ENCODE measurements at places on chromosomes 1 and 21.
A peak's percentile ranks its signal among the peaks of the same experiment; 100 is the strongest.

GRCh38 chr1:202210385-202210784 is 16.8 kb downstream of the LGR6 start:
- DNase-seq: no peak
- no peak overlapping the region for H3K27ac ChIP-seq
- H3K4me3 ChIP-seq: no peak overlapping the region
- H3K4me1 ChIP-seq: no peaks in the 10 kb centered on the region

DNA sequence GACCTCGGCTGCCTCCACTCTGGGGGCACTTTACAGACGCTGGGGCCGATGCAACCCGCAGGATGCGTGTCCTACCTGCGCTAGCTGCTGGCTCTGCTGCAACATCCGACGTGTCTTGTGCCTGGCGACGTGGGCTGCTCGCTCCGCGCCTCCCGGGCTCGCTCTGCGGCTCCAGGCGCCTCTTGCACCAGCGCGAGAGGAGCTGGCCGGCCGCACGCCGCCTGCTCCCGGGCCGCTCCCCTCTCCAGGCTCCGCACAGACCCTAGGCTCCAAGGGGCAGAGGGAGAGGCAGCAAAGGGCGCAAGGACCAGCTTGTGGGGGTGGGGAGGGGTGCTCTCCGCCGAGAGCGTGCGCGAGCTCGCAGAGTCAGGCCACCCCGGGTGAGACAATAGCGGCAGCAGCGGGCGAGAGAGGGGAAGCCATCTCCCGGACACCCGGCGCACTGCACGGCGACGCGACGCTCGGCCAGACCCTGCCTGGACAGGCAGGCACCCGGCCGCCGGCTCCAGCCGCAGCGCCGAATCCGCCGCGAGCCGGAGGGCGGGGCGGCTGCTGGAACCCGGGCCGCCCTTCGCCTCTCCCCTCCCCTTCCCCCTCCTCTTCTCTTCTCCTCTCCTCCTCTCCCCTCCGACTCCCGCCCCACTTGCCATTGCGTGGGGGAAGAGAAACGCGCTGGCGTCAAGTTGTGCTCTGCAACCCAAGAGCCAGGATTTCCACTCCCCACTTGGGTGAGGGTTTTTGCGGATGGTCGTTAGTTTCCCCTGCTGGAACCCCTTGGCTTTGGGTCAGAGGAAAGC is at the start of gene PIK3C2B:
TSS of gene PIK3C2B (minus strand) at position 525 of the 797 bp plus-strand sequence. CDS start 25,003 bp downstream, outside the sequence.
- H3K27ac ChIP-seq: peak within 1 kb of the TSS; percentile 87
- H3K4me3 ChIP-seq: peak within 1 kb of the TSS; percentile 72

GRCh38 chr1:40383095-40383487 is 9.6 kb downstream of the SMAP2 start:
- DNase-seq: no peak
- no peaks in the 10 kb centered on the region for H3K27me3 ChIP-seq
- no peak overlapping the region for H3K4me3 ChIP-seq
- H3K27ac ChIP-seq: peak overlapping the region; percentile 72
- H3K36me3 ChIP-seq: no peaks in the 10 kb centered on the region
- H3K4me1 ChIP-seq: no peaks in the 10 kb centered on the region

- H3K27me3 ChIP-seq: no peaks in the 10 kb centered on the region
- H3K4me3 ChIP-seq: peak overlapping the region; percentile 80
- peak overlapping the region; percentile 100 for H3K27ac ChIP-seq
- no peaks in the 10 kb centered on the region for H3K36me3 ChIP-seq
- peaks cover 8% of the 10 kb centered on the region for H3K4me1 ChIP-seq
- peak; percentile 90 for DNase-seq
Measured at GRCh38 chr1:29124366-29125236, 898 bp upstream of the TMEM200B start.

GRCh38 chr1:27116697-27117096 is 38.2 kb downstream of the SLC9A1 start:
- H3K4me3 ChIP-seq: no peak overlapping the region
- H3K36me3 ChIP-seq: no peaks in the 10 kb centered on the region
- no peak for DNase-seq
- peak overlapping the region; percentile 85 for H3K27ac ChIP-seq
- peaks cover 18% of the 10 kb centered on the region for H3K4me1 ChIP-seq
- no peaks in the 10 kb centered on the region for H3K27me3 ChIP-seq

GRCh38 chr21:40173816-40174215 is 306.6 kb downstream of the PCP4 start:
- no peaks in the 10 kb centered on the region for H3K4me1 ChIP-seq
- no peak overlapping the region for H3K4me3 ChIP-seq
- no peaks in the 10 kb centered on the region for H3K36me3 ChIP-seq
- no peak for DNase-seq
- H3K27me3 ChIP-seq: no peaks in the 10 kb centered on the region

GRCh38 chr1:243819438-243819839 is 30.6 kb downstream of the AKT3 start:
- DNase-seq: no peak
- H3K27me3 ChIP-seq: no peaks in the 10 kb centered on the region
- no peak overlapping the region for H3K4me3 ChIP-seq
- no peaks in the 10 kb centered on the region for H3K4me1 ChIP-seq
- H3K27ac ChIP-seq: no peak overlapping the region

DNA sequence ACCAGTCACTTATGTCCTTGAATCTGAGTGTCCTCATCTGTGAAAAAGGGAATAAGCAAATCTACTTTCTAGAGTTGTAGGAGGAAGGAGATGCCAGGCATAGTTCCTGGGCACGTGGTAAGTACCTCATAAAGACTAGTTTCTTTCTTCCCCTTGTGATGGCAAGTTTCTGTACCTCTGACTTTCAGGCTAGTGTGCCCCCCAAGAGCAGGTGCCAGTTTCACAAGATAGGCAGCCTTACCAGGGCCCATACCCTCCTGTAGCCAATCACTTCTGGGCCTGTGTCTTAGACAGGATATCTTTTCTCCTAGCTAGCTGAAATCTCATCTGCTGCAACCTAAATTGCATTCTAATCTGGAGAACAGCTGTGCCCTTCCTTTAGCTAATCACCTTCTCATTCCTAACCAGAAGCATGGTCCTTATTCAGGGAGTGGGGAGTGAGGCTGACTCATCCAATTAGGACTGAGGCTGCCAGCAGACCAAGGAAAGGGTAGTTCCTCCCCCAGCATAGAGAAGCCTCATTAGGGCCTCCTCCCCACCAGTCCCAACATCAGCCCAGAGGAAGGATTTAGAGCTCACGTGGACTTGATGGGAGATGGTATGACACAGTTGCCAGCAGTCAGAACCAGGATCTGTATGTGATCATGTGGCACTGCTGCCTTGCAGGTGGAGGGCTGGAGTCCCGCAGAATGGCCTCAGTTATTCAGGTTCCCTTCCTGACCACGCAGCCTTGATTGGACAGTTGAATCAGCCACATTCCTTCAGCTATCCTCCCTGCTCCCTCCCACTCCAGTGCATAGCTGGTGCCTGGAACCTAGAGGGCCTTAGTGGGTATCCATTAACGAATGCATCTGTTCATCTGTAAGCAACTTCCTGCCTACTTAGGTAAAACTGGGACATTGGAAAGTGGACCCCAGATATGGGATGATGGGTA is 7.9 kb downstream of the KLHDC8A start:
- H3K36me3 ChIP-seq: no peaks in the 10 kb centered on the region
- no peak overlapping the region for H3K27ac ChIP-seq
- DNase-seq: no peak
- H3K27me3 ChIP-seq: peaks cover 5% of the 10 kb centered on the region
- peaks cover 6% of the 10 kb centered on the region for H3K4me1 ChIP-seq

DNA sequence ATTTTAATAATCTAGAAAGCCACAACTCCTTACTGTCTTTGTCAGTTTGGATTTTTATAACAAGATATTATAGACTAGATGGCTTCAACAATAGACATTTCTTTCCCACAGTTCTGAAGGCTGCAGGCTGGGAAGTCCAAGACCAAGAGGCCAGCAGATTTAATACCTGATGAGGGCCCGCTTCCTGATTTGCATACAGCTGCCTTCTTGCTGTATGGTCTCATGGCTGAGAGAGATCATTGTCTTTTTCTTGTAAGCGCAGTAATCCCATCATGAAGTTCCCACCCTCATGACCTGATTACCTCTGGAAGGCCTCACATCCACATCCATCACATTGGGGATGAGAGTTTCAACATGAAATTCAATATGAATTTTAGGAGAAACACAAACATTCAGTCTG is 9.8 kb downstream of the RPS6KC1 start:
- no peaks in the 10 kb centered on the region for H3K36me3 ChIP-seq
- DNase-seq: no peak
- no peaks in the 10 kb centered on the region for H3K4me1 ChIP-seq
- H3K27me3 ChIP-seq: no peaks in the 10 kb centered on the region
- no peak overlapping the region for H3K27ac ChIP-seq

GRCh38 chr1:34983700-34984355 is 1.3 kb downstream of the TMEM35B start:
- no peaks in the 10 kb centered on the region for H3K36me3 ChIP-seq
- H3K4me1 ChIP-seq: peaks cover 7% of the 10 kb centered on the region
- H3K27me3 ChIP-seq: no peaks in the 10 kb centered on the region
- H3K27ac ChIP-seq: peak overlapping the region; percentile 97
- no peak for DNase-seq
- peak overlapping the region; percentile 86 for H3K4me3 ChIP-seq

GRCh38 chr1:220747437-220748088 is 559 bp upstream of the MTARC2 start:
- H3K27me3 ChIP-seq: no peaks in the 10 kb centered on the region
- no peak for DNase-seq
- H3K4me1 ChIP-seq: no peaks in the 10 kb centered on the region
- peak overlapping the region; percentile 41 for H3K4me3 ChIP-seq
- peak overlapping the region; percentile 73 for H3K27ac ChIP-seq

- H3K4me3 ChIP-seq: no peak overlapping the region
- no peaks in the 10 kb centered on the region for H3K4me1 ChIP-seq
- no peaks in the 10 kb centered on the region for H3K36me3 ChIP-seq
- no peak overlapping the region for H3K27ac ChIP-seq
Measured at GRCh38 chr21:34618941-34619340, 4.0 kb upstream of the RCAN1 start.

- H3K27me3 ChIP-seq: no peaks in the 10 kb centered on the region
- H3K4me3 ChIP-seq: no peak overlapping the region
- no peak for DNase-seq
- H3K36me3 ChIP-seq: no peaks in the 10 kb centered on the region
- peak overlapping the region; percentile 18 for H3K27ac ChIP-seq
Measured at GRCh38 chr1:172293429-172293828, 127.1 kb upstream of the C1orf105 start.

- no peaks in the 10 kb centered on the region for H3K4me1 ChIP-seq
- no peaks in the 10 kb centered on the region for H3K36me3 ChIP-seq
- H3K27ac ChIP-seq: no peak overlapping the region
- H3K4me3 ChIP-seq: no peak overlapping the region
- no peak for DNase-seq
- no peaks in the 10 kb centered on the region for H3K27me3 ChIP-seq
Measured at GRCh38 chr1:211703812-211704537, 28.6 kb upstream of the NEK2 start.

GRCh38 chr1:228058949-228059633 is 23.4 kb upstream of the ARF1 start:
- H3K36me3 ChIP-seq: no peaks in the 10 kb centered on the region
- H3K4me3 ChIP-seq: no peak overlapping the region
- H3K27me3 ChIP-seq: peaks cover 18% of the 10 kb centered on the region
- H3K27ac ChIP-seq: no peak overlapping the region

- no peaks in the 10 kb centered on the region for H3K4me1 ChIP-seq
- H3K4me3 ChIP-seq: no peak overlapping the region
- H3K27me3 ChIP-seq: no peaks in the 10 kb centered on the region
- DNase-seq: peak; percentile 5
- no peak overlapping the region for H3K27ac ChIP-seq
Measured at GRCh38 chr1:3004285-3005205, 16.7 kb upstream of the ACTRT2 start.

GRCh38 chr1:29684141-29684540 is 447.8 kb downstream of the PTPRU start:
- DNase-seq: no peak
- no peaks in the 10 kb centered on the region for H3K36me3 ChIP-seq
- H3K27ac ChIP-seq: no peak overlapping the region
- no peaks in the 10 kb centered on the region for H3K4me1 ChIP-seq
- no peak overlapping the region for H3K4me3 ChIP-seq

- DNase-seq: no peak
- no peak overlapping the region for H3K27ac ChIP-seq
- no peaks in the 10 kb centered on the region for H3K4me1 ChIP-seq
- H3K4me3 ChIP-seq: no peak overlapping the region
Measured at GRCh38 chr21:46569081-46569480, 35.8 kb downstream of the S100B start.

GRCh38 chr1:207405814-207406213 is 48.3 kb upstream of the CR2 start:
- DNase-seq: no peak
- H3K27ac ChIP-seq: no peak overlapping the region
- H3K27me3 ChIP-seq: no peaks in the 10 kb centered on the region

DNA sequence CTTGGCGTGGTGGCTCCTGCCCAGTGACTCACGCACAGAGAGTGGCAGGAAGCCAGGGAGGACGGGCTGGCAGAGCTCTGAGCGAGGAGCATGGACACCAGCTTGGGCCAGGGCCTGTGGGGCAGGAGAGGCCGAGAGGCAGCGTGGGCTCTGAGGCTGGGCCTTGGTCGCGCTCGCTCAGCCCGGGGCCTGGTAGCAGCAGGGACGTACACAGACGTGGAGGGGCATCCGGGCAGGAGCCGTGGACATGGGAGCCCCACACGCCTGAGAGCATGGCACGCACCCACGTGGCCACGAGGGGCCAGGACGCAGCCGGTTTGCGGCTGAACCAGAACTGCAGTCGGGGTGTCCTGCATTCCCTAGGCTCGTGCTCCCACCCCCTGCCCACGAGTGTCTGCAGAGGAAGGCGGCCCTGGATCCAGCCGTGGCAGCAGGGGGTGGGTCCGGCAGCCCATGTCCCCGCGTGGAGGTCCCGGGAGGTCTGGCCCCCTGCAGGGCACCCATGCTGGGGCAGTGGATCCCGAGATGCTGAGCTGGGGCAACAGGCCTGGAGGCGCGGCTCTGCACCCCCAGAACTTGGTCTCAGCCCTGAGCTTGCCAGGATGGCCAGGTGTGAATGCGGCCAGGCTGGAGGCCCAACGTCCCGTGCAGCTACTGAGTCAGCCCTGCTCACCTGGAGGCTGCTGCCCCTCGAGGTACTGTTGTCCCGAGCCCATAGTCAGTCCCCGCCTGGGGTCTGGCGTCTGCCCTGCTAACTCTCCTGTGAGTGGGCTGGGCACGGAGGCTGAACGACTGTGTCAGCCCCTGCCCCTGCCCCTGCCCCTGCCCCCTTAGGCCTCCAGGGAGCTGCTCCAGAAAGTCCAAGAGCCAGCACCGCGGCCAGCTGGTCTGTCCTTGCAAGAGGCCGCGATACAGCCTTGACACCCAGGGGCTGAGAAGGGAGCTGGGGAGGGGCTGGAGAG is 61.6 kb downstream of the SLX9 start:
- H3K27me3 ChIP-seq: no peaks in the 10 kb centered on the region
- H3K4me1 ChIP-seq: no peaks in the 10 kb centered on the region
- no peaks in the 10 kb centered on the region for H3K36me3 ChIP-seq
- peak; percentile 59 for DNase-seq
- no peak overlapping the region for H3K27ac ChIP-seq

DNA sequence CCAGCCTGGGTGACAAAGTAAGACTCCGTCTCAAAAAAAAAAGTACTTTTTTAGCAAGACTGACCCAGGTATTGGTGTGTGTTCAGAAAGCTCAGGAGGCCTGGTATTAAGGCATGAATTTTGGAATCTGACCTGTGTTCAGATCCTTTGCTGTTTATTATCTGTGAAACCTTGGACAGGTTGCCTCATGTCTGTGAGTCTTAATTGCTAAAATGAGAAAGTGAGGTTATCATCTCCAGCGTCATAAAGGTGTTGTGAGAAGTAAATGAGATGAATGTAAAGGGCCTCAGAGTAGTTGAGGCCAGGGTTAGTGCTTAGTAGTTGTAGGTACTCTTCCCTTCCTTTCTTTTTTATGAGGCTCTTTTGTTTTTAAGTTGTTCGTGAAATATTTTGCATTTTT is 2.8 kb downstream of the C1orf50 start:
- peaks cover 13% of the 10 kb centered on the region for H3K4me1 ChIP-seq
- no peak overlapping the region for H3K27ac ChIP-seq
- no peaks in the 10 kb centered on the region for H3K27me3 ChIP-seq
- DNase-seq: no peak
- H3K36me3 ChIP-seq: no peaks in the 10 kb centered on the region
